ENCODE measurements at places on chromosomes 5 and 9.

GRCh38 chr5:82985763-82986162 lies 91.4 kb downstream of the TMEM167A start:
- no peak for DNase-seq

DNA sequence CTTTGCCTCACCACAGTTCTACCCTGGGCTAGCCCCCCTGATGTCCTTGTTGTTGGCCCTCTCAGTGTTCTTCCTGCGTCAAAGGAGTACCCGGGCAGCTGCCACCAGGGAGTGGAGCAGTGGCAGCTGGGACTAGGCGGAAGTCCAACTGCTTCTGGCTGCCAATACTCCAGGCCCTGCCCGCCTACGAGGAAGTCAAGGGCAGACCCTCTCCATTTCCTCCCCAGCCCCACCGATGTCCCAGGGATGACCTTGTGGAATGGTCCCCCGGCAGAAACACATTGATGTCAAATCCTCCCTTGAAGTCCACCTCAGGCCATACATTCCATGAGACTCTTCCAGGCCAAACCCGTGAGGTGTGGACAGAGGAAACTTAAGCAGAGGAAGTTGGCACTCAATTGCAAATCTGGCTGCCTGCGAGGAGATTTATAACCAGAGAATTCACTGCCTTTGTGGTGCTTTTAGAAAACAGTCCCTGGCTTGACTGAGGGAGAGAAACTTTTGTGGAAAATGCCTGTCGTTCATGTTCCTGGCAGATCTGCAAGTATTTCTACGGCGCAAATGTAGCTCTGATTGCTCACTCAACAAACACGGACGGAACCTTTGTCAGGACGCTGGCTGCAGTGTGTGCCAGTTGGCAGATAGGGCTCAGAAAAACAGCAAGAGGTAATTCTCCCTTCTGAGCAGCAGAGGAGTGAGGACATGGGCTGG lies 339.7 kb downstream of the RAB3C start:
- no peak for DNase-seq

GRCh38 chr5:96969366-96969765 lies 33.5 kb downstream of the LNPEP start:
- no peak for DNase-seq

DNA sequence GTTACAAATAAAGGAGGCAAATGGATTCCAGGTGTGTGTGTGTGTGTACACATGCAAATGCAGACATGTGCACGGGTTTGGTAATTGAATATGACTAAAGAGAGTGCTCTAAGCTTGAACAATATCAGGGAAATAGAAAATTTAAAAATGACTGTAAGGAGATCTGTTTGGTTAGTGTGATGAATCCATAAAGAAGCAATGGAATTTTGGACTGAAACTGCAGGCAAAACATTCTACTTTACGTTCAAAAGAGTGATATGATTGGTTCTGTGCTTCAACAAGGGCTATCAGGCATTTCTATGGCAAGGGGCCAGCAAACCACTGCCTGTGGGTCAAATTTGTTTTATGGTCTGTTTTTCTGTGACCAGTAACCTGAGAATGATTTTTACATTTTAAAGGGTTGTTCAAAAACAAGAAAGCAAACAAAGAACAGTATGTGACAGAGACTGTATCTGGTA lies 332.8 kb upstream of the KLF9 start:
- DNase-seq, result no peak

GRCh38 chr9:96649620-96650324 lies 5.3 kb downstream of the PRXL2C start:
- no peak for DNase-seq

GRCh38 chr5:122924203-122924602 lies 78.8 kb downstream of the SNX24 start:
- no peak for DNase-seq

GRCh38 chr5:78328585-78329173 lies 31.7 kb upstream of the SCAMP1 start:
- no peak for DNase-seq

Measured in RKO (cell line).